ENCODE measurements at places on chromosomes 2 and 18. TPM values are rescaled to one million over a fixed set of nuclear protein-coding genes. Genes with fewer than 3 reads are reported as not detected.

DNA sequence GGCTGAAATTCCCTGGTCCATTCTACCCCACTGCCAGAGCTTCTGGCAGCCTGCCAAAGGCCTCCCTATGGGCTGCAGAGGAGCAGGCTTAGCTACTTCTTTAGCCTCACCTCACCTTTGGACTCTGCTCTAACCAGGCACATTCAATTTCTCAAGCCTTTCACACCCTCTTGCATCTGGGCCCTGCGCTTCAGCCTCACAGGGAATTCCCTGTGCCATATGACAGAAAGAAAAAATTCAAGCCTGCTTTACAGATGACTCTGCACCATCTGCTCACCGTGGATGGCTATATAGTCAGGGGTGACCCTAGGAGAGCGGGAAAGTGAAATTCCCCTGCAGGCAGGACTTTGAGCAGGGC lies 62.5 kb downstream of the REEP1 start:
- DNase-seq: peak; percentile 60

- DNase-seq: no peak
Observed at GRCh38 chr2:225379856-225380255, 19.7 kb upstream of the NYAP2 start.

DNA sequence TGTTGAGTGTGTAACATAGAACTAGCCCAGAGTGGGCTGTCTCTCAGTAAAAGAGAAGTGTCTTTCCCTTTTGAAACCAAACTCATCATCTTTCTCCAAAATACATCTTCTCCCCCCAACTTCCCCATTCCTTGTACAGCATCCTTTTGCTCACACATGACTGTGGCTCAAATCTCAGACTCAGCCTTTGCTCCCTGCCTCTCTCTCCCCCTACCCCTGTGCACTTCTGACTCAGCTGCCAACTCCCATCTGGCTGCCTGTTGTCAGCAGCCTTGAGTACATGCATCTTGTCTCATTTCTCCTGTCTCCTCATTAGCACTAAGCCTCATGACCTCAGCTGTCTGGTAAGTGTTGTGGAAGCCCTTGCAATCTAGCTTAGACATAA lies 18.1 kb upstream of the MGAT4A start:
- no peak for DNase-seq

DNA sequence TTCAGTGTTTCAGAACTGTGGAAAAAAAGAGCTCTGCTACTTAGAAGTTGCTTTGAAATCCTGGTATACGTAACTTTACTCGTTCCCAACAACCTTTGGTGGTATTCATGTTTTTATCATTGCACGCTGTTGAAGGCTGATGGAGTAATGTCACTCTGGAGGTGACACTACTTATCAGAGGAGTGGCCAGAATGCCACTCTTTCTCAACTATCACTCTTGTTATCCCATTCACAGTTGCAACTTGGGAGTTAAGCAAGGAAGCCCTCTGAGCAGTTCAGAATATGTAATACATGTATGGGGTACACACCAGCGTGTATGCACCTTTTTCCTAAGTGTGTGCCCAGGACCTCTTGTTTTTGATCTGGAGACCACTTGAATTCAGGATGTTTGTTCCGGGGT lies 53.6 kb downstream of the TANC1 start:
- DNase-seq: no peak

- DNase-seq: no peak
Observed at GRCh38 chr2:145984580-145984979, 1464.7 kb upstream of the ZEB2 start.

LAMA1 gene
- 0.28 TPM for total RNA-seq

TMEM37 gene
- total RNA-seq: 24.6 TPM

PROM2 gene
- total RNA-seq: 1.1 TPM

DNA sequence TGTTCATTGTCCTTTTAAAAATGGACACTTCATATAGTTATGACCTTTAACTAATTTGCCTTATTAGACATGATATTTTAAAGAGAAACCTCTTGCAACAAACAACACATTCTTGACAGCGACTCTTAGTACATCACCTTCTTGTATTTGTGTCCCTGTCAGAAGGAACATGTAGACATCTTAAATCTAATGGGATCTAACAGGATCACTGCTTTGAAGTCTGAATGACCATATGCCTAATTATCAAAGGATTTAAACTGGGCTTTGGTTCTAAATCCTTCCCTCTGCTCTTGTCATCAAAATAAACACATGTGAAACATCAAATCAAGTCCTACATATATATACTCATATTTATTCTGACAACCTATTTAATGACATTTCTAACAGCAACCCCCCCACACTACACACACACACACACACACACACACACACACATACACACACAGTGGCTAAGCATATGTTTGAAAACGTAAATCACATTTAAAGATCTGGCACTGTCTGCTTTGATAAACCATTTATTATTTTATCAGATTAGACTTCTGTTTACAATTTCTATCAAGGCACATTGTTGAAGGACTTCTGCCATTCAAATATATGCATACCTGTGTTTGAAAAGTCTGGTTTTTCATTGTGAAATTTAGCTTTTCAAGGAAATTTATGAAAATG lies 4.2 kb downstream of the GALNT13 start:
- no peak for DNase-seq

- DNase-seq: no peak
Observed at GRCh38 chr2:1422131-1422530, 8.9 kb downstream of the TPO start.

ANKRD30BL gene
- not detected for total RNA-seq

GRCh38 chr2:78304678-78305077 lies 720.8 kb upstream of the REG3G start:
- no peak for DNase-seq

- DNase-seq: no peak
Observed at GRCh38 chr2:121501554-121501953, 29.1 kb upstream of the RNU4ATAC start.

AQP12B gene
- not detected for total RNA-seq

DNA sequence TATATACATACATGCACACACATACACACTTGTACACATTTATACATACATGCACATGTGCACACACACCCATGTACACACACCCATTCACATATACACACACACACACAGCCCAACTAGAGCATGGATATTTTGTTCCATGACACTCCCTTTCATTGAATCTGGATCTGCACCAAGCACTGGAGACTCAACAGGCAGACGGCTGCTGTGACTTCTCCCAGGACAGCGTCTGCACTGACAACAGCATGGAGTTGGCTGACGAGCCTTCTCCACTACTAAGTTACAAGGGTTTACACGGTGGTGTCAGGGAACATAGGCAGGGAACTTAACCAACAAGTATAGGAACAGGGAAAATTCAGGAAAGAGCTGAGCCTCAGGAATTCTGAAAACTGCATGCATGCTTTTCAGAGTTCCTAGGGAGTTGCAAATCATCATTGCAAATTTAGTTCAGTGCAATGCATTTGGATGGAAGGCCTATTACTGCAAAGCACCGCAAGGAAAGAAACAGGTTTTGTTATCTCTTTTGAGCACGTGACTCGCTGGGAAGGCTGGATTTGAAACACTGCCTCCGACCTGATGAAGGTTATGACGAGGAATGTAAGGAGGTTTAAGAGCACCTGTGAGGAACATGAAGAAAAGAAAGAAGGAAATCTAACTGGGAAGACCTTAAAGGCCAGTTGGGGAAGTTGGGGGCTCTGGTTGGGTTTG lies 35.9 kb downstream of the TMEM18 start:
- DNase-seq: no peak

DNA sequence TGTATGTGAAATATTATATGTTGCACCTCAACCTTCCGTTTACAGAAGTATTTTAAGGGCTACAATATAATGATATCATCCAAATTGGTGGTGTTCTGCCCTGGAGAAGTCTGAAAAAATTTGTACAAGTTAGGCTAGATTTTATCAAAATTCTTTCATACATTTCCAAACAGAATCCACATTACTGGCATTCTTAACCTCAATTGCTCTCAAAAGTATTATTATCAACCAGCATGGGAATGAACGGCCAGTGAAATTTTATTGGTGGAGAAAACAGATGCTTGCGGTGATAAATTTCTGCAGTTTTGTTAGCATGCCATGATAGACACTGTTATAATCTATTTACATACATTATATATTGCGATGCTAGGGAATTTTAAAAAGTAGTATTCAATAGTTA lies 88.3 kb upstream of the TFPI start:
- no peak for DNase-seq

DNA sequence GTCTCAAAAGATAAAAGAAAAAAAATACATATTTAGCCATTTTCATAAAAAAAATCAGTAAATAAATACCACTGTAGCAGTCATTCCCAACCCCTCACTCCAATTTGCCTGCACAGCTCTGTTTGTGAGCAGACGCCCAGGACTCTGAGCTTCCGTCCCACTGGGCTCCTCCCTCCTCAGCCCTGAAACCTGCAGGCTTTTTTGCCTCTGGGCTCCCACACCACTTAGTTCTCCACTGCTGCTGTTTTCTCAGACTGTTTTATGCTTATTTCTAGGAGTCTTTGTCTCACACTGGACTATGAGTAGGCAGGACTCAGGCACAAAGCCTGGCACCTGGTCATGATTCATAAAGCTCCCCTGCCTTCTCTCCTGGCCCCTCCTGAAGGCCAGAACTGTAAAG lies 6.1 kb upstream of the CXCR1 start:
- no peak for DNase-seq

- no peak for DNase-seq
Observed at GRCh38 chr18:10768221-10768620, 242.4 kb downstream of the NAPG start.

DNA sequence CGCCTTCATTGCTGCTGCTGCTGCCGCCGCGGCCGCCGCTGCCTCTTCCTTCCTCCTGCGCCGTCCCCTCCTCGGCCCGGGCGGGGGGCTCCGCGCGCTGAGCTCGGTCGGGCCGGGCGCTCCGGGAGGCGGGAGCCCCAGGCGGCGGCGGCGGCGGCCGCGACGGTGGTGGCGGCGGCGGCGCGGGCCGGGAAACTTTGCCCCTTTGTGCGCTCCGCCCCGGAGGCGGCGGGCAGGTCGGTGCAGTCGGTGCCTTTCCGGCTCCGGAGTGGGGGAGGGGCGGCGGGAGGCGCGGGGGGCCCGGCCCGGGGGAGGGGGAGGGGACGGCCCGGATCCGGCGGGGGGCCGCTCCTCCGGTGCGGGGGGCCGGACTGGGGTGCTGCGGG lies 205 bp downstream of the TET3 start:
- peak; percentile 52 for DNase-seq

IL1RL1 gene
- total RNA-seq: 0.66 TPM

DNA sequence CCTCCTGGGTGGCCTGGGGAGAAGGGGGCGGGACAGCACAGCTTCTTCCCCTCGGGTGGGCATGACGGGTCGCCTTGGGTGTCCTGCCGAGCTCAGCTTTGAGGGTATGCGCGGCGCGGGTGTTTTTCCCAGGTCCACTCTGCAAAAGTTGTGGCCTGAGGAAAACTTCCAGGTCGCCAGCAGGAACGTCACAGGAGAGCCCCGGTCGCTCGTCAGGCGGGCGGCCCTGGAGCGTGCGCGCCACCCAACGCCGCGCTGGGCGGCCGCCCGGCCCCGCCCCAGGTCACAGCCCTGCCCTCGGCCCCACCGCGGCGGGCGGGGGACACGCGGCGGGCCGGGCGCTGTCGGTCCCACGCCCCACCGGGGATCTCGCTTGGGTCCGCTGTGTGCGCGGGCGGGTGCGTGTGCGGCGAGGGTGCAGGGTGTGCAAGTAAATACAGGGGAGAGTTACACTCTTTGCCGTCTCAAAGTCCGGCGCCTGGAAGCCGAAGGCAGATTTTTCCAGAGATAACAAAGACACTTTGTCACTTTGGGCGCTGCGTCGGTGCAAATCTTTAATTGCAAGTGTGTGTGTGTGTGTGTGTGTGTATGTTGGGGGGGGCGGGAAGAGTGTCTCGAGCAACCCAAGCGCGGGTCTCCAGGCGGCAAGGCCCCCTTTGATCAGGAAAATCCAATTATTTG lies 616 bp upstream of the SP5 start:
- peak; percentile 31 for DNase-seq

- peak; percentile 96 for DNase-seq
Observed at GRCh38 chr18:24397694-24398368, at the start of gene OSBPL1A. OSBPL1A (minus strand) TSS chr18:24397824; CDS start chr18:24377533, 20,291 bp downstream.

GRCh38 chr18:26648509-26649192 lies 100.3 kb upstream of the KCTD1 start:
- no peak for DNase-seq

PTPRM gene
- total RNA-seq: 149 TPM

SETBP1 gene
- total RNA-seq: 6.1 TPM

SLC19A3 gene
- 1.3 TPM for total RNA-seq

DNA sequence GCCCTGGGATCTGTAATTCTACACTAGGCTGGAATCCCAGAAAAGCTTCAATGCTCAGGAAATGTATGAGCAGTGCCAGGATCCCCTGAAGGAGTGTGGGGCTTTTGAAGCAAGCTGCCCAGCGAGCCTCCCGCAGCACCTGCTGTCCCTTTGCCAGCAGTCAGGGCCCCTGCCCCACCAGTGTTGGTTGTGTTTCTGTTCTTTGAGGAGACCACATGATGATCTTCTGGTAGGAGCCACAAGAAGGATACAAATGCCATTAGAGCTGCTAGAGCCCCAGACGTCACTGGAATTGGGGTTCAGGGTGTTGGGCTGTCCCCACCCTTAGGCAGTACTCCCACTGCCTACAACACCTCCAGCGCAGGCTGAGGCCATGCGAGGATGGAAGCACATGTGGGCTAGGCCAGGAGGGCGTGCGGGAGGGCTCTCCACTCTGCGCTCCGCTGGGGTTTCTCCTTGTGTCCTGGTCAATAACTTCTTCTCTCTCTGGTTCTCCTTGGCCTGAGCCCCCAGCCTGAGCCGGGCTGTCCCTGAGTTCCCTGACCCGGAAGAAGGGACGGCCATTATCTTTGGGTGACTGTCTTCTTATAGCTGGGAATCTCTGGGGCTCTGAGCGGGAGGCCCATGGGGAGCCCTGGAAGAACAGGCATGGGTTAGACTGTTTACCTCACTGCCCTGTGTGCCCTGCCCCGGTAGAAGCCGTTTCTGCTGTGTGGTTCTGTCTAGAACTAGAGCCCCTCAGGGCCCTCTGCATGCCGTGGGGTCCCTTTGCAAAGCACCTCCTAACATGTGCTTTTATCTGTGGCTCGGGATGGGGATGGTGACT lies 73.9 kb downstream of the LRRFIP1 start:
- DNase-seq: no peak

- no peak for DNase-seq
Observed at GRCh38 chr2:50722776-50723175, 309.2 kb downstream of the NRXN1 start.

GRCh38 chr18:60202708-60203107 lies 169.9 kb downstream of the MC4R start:
- DNase-seq: no peak

- DNase-seq: no peak
Observed at GRCh38 chr2:59301466-59302402, 1060.6 kb upstream of the FANCL start.

Data from heart left ventricle (tissue), 16 donors.